ENCODE measurements at places on chromosomes 4 and X.

DNA sequence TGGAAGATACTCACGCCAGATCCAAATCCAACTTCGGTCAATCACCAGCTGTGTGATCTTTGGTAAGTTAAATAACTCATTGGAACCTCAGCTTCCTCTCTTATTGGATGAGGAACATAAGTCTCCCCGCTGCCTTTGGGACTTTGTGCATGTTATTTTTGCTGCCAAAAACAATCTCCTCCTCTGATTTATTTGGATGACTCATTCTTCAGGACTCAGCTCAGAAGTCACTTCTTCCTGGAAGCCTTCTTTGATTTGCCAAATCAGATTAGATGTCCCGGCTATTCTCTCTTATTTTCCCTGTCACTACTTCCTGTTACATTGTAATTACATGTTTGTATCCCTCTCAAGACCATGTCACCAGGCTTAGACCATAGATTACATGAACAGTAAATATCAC lies 138.0 kb upstream of the BOD1L1 start:
- no peak for DNase-seq

GRCh38 chrX:134315866-134316265 lies 78.9 kb downstream of the CCDC160 start:
- DNase-seq: no peak

- no peak for DNase-seq
These were observed 66.2 kb downstream of the FHIP1A start for GRCh38 chr4:151475035-151475714.

- DNase-seq: no peak
These were observed 39.8 kb downstream of the GLRB start for GRCh38 chr4:157115613-157116335.

DNA sequence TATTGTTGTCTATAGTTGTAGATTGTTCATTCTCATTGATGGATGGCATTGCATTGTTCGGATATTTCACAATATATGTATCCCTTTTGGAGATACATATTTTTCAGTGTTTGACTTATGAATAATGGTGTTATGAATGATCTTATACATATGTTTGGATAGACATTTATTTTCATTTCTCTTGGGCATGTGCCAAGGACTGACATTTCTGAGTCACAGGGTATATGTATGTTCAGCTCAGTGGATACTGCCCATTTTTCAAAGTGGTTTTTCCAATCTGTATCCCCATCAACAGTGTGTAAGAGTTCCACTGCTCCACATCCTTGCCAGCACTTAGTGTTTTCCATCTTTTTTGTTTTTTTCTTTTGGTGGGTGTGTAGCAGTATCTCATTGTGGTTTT lies 45.0 kb upstream of the RAB40AL start:
- DNase-seq: no peak

GRCh38 chr4:158996669-158997074 lies 106.2 kb upstream of the RAPGEF2 start:
- peak; percentile 49 for DNase-seq

DNA sequence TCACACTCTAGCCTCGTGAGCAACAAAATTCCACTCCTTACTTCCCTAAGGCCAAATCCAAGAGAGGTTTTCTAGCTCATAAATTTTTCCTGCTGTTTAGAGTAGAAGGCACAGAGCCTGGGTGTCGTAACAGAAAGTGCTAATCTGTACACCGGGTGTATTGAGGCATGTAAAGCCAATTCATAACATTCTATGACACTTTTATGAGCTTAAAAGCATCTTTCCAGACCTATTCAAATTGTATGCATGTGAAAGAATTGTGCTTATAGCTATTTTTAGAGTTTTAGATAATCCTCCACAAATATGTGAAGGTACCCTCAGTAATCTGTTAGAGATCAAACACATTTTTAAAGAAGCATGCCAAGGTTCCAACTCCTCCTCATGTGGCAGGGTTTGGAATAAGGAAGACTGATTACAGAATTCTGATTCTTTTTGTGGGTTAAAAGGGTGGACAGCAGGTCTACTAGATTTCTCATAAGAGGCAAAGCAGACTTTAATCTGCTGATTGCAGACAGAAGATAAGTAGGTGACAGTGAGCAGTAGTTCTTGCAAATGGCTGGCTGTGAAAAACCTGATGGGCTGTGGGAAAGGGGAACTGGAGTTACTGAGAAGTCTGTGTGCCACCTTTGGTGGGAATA lies 25.5 kb upstream of the LRCH2 start:
- DNase-seq: no peak

DNA sequence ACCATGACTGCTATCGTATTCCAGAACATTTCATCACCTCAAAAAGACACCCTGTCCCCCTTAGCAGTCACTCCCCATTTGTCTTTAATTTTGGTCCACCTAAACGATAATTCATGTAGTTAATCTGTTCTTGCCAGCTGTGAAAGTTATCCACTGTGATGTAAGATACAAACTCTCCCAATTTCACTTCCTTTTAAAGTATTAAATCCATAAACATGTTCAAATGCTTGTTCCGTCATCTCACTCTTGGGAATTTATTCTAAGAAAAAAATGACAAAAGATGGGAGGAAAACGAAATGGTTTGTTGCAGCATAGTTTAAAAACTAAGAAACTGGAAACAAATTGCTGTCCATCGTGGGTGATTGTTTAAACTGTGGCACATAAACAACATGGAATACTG lies 53.7 kb upstream of the IRF2 start:
- DNase-seq: no peak

DNA sequence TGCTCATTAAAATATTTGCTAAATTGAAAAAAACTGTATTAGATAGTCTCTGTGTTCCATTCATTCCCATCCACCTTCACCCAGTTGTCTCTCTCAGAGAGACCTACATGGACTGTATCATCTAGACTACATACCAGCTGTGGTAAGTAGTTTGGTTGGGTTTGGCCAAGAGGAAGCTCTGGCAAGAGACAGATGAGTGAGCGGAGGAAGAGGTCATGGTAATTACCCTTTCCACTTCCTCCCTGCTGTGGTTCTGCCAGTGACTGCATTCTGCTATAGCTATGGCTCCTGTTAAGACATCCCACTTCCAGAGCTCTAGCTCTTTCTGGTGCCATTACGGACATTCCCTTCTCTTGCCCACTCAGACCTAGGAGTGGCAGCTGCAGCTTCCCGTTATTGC lies 239.0 kb upstream of the MID1 start:
- DNase-seq: no peak

- no peak for DNase-seq
These were observed 74.1 kb downstream of the TAB3 start for GRCh38 chrX:30814978-30815377.

DNA sequence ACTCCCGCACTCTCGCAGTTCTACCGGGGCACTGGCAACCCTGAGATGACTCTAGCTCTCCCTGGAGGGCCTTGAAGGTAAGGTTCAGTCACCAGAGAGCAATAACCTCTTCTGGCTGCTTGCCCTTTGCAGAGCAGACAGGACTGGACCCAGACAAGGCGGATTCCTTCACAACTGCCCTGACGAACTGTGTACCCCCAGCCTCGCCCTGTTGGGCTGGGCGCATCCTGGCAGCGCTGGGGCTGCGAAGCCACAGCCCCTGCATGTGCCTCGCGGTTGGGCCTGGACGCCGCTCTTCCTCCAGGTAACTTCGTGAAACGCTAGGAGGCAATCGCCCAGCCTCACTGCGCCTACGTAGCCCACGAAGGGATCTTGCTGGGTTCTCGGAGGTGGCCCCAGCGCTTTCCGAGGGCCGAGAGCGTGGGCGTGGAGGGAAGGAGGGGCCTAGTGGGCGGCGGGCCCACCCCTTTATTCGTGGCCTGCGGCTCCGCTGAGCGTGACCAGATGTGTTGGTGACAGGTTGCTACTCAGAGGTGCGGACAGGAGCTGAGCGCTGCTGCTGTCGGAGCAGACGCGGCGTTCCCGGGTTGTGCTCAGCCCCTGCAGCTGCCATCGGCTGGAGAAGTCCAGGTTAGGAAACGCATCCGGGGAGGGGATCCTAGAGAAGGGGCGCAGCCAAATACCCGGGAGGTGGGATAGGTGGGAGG lies 1.9 kb upstream of the MAMLD1 start:
- DNase-seq: no peak

GRCh38 chrX:93594780-93595179 lies 78.6 kb downstream of the NAP1L3 start:
- DNase-seq: no peak

- DNase-seq: no peak
These were observed 129.0 kb upstream of the RASGEF1B start for GRCh38 chr4:81600520-81601357.

- no peak for DNase-seq
These were observed 114.6 kb downstream of the ARHGAP10 start for GRCh38 chr4:147846318-147847155.

GRCh38 chrX:130793975-130794374 lies 109.0 kb downstream of the ENOX2 start:
- no peak for DNase-seq

- no peak for DNase-seq
These were observed 50.9 kb downstream of the NFKB1 start for GRCh38 chr4:102551958-102552565.

DNA sequence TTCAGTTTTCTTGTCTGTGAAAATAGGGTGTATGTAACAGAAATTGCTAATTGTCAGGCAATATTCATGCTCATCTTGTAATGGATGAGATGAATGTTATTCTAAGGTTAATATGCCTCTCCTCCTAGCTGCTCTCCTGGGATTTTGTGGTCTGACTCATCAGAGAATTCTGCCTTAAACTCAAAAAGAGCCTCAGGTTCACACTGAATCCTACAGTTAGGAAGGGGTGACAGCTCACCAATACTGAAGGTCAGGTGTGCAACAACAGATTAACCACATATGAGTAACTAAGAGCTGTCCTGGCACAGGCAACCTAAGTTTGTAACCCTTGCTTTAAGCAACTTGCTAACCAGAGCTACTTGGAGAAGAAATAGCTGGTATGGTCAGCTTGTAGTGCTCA lies 197.7 kb downstream of the SPATA18 start:
- peak; percentile 17 for DNase-seq

- no peak for DNase-seq
These were observed 36.2 kb downstream of the DCX start for GRCh38 chrX:111375747-111376146.

- DNase-seq: no peak
These were observed 321.0 kb downstream of the IL15 start for GRCh38 chr4:141957416-141957815.

DNA sequence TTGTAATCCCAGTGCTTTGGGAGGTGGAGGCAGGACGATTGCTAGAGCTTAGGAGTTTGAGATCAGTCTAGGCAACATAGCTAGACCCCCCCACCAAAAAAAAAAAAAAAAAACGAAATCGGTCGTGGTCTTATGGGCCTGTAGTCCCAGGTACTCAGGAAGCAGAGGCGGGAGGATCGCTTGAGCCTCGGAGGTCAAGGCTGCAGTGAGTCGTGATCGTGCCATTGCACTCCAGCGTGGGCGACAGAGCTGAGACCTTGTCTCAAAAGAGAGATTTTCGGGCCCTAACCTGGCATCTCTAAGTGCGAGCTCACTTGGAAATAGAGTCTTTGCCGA lies 7.0 kb upstream of the LETM1 start:
- DNase-seq: no peak

DNA sequence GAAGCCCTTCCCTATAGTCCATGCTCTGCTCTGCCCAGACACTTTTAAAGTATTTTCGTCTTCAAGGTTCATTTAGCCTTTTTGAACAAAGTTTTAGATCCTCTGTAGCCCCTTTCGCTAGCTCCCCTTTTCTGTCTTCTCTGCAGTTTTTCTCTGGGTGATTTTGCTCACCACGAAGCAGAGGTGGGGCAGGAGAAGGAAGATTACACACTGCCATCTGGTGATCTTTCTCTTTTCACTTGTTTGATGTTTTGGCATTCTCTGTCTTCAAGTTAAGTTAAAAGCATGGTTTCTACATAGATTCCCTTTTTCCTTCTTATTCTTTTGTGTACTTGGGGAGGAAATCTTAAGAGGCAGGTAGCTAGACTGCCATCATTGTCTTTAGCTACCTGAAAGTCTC lies 43.9 kb downstream of the CC2D2A start:
- no peak for DNase-seq

DNA sequence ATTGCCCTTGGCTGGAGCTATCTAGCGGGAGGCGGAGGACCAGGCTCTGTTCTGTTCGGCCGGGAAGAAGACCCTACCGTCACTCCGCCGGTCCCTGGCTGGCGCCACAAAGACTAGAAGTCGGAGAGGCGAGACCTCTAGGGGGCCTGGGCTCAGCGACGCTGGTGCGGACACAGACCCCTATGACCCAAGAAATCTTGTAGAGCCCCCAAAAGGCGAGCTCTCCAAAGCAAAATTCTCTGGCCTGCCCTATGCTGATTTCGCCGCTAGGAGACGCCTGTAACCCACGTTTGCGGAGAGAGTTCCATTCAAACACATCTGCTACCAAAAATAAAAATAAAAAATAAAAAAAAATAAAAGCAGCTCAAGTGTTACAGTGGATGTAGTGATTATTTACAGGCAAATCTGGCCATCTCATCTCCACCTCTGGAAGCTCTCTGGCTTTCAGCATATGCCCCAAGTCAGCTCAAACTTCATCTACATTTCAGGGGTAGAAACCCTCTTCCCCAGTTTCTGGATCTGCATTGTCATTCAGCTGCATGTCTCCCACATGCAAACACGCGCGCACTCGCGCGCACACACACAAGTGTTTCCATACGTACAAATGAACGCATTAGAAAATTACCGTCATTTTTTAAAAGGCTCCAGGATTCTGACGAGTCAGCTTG lies 2.4 kb upstream of the PCDH10 start:
- DNase-seq: peak; percentile 55

DNA sequence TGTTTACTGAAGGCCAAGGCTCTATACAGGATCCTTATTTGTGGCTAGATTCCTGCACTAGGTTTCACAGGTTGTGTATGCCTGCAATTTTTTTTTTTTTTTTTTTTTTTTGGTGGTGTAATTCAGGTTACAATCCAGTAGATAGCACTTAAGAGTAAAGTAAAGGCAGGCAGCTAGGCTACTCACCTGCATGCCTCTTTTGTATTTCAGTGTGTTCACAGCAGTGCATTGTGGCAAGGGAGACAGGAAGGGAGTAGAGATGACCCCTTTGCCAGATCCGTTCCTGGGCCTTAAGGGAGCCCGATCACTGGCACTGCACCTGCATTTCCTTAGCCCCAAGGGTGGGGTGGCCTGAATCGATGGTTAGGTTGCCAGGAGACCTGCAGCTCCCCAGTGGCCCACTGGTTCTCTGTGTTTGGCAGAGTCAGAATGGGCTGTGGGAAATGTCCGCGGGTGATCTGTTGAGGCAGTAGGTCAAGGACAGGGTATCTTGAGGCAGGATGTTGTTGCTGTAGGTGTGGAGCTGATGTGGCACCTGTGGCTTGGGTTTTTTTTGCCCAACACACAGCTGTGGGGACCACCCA lies 374.9 kb upstream of the AADAT start:
- DNase-seq: no peak

DNA sequence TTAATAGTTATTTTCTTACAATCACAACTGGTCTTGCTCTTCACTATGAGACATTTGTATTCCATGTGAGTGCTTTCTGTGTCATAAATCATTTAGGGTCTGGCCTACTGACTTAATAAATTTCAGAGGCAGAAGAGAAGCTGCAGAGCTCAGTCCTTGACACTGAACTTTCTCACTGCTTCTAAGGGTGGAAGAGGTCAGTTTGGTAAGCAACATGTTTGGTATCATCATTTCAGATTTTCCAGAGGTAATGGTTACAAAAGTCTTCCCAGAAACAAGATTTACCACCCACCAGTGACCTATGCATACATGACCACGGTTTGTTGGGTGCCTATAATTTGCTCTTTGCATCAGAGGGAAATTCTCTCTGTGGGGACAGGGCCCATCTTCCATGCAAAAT lies 148.6 kb downstream of the NR3C2 start:
- no peak for DNase-seq

- no peak for DNase-seq
These were observed 42.6 kb upstream of the HAND2 start for GRCh38 chr4:173572493-173573129.

- DNase-seq: no peak
These were observed 33.9 kb upstream of the MAPK10 start for GRCh38 chr4:86393749-86394148.

GRCh38 chrX:110346681-110347080 lies 12.0 kb upstream of the RTL9 start:
- DNase-seq: no peak
